ENCODE measurements at places on chromosomes 12 and 14. TPM values are rescaled to one million over a fixed set of nuclear protein-coding genes. Genes with fewer than 3 reads are reported as not detected.

EEF1AKMT3 gene
- 5.8 TPM for total RNA-seq

GYS2 gene
- not detected for total RNA-seq

GLT1D1 gene
- not detected for total RNA-seq

OAS3 gene
- 8.9 TPM for total RNA-seq

MARS1 gene
- 82.6 TPM for total RNA-seq

Data from airway epithelial cell (primary cell).